ENCODE measurements at places on chromosomes 11 and 22.

GRCh38 chr22:19111140-19111539, 11.1 kb downstream of the DGCR2 start:
- no peak for DNase-seq

DNA sequence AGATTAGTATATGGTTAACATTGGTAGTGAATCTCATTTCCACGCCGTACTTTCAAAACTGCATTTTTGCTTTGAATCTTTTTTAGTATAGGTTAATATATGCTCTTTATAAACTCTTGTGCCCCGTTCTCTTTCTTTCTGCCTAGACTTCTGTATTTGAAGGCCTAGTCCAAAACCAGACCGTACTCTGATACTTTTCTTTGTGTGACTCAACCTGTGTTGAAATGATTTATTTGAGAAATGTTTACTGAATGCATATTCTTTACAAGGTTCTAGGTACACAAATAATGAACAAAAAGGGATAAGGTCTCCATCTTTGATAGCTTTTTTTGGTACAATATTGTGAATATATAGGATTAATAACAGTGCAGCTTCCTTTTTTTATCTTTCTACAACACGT, 68.3 kb downstream of the HIPK3 start:
- DNase-seq = no peak

DNA sequence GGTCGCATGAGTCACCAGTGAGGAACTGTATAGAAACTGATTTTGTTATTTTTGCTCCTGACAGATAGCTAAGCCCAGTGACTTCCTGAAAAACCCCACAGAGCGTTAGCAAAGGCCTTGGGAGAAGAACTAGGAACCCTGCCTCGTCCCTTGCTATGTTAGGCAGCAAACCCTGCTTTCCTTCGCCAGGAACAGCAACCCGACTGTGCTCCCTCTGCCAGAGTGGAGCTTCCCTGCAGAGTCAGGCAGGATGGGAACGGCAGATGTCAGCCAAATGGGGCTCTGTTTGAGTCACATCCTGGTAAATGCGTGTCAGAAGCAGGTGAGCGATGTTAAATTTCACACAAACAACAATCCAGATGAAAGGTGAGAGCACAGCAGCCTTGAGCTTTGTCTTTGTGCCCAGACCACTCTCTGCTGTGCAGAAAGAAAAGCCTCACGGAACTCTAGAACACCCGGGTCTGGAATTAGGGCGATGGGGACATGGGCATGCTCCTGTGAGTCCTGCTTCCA, 186.6 kb downstream of the ADAMTS15 start:
- peak; percentile 16 for DNase-seq

- DNase-seq = no peak
These were observed 268.9 kb downstream of the KIRREL3 start for GRCh38 chr11:126731576-126732142.

GRCh38 chr22:24325105-24325757, 54.6 kb downstream of the SPECC1L start:
- DNase-seq = no peak

DNA sequence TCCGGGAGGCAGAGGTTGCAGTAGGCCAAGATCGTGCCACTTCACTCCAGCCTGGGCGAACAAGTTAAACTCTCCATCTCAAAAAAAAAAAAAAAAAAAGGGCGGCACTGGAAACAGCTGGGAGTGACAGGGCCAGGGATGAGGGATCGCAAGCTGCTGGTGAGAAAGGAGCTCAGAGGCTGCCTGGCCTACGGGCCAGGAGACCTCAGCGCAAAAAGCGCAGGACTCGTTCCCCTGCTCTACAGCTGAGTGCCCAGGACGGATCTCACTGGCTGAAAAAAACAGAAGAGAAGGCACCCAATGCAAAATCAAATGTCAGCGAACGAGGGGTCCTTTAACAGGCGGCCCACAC, 650 bp upstream of the NUP50 start:
- peak; percentile 31 for DNase-seq

DNA sequence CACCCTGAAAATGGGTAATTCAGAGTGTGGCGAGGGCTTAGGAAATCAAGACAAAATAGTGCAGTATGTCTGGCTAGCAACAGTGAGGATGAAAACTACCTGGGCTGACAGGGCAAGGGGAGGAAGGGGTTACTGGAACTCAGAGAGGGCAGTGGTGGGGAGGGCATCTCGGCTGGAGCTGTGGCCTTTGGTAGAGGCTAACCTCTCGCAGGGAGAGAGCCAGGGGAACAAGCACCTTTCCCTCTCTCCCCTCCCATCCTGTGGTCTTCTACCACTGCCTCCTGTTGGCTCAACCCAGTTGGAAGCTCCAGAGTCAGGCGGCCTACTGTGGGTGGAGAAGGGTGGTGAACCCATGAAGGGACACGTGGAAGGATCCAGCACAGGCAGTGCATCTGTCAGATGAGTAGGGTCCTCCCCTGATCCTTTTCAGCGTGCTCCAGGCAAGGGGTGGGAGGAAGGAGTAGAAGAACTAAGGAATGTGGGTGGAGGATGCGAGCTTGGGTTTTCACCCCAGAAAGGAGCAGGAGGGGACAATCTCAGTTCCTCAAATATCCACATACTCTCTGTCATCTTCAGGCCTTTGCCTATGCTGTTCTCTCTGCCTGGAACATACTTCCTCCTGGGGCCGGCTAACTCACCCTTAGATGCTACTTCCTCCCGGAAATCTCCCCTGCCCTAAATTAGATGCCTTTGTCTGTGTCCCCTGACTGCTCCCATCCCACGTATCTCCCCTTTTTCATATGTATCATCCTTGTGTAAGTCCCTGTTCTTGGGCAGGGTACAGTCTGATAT, 6.2 kb upstream of the KCNE3 start:
- no peak for DNase-seq

DNA sequence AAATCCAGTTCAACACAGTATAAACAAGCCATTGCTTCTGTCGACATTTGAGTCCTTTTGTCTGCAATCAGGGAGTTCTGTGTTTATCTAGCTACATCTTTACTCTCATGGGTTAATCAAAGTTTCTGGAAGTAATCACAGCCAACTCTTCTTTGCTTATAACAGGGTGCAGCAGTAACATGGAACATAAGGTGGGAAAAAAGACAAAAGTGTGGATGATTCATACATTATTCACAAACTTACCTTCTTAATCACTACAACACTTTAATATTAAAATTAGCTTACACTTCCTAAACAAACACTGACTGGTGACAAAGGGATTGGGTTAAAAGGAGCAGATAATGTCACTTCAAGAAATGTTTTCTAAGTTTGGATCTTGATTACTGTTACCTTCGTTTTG, 44.7 kb downstream of the SNX19 start:
- no peak for DNase-seq

- DNase-seq = no peak
These were observed 14.8 kb downstream of the MOB2 start for GRCh38 chr11:1471736-1472135.

DNA sequence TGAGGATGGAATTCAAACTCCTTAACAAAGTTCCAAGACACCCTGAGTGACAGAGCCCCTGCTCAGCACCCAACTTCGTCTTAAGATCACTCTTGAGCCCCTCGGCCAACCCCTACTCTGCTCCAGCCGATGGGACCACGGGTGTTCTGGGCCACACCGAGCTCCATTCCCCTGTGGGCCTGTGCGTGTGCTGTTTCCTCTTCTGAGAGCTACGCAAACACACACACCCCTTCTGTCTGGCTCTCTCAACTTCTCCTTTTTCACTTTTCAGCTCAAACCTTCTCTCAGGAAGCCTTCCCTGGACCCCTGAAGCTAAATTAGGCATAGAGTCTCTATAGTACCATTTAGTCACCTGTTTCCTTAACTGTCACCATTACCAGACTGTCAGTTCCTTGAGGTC, 37.5 kb upstream of the NNMT start:
- DNase-seq = no peak

DNA sequence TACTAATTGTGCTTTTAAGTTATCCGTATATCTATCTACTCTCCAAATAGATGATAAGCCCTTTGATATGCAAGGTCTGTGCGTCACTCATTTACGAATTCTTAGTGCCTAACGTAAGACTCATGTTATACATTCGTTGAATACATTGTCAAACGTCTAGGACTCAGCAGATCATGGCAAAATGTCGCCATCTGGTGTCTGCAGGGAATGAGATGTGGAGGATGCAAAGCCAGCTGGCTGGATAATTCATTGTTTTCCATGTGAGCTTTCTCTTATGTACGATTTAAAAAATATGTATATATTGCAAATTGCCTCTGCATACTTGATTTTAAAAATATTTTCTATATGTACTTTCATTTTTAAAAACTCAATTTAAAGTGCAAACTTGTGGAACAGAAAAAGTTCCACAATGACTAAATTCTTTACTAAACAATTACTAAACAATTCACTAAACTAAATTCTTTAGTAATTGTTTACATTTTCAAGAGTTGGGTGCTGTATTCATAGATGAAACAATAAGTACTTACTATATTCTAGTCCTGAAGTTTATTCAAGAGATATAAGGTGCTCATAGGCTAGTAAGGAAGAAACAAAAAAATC, 33.8 kb downstream of the ZNF202 start:
- peak; percentile 69 for DNase-seq

DNA sequence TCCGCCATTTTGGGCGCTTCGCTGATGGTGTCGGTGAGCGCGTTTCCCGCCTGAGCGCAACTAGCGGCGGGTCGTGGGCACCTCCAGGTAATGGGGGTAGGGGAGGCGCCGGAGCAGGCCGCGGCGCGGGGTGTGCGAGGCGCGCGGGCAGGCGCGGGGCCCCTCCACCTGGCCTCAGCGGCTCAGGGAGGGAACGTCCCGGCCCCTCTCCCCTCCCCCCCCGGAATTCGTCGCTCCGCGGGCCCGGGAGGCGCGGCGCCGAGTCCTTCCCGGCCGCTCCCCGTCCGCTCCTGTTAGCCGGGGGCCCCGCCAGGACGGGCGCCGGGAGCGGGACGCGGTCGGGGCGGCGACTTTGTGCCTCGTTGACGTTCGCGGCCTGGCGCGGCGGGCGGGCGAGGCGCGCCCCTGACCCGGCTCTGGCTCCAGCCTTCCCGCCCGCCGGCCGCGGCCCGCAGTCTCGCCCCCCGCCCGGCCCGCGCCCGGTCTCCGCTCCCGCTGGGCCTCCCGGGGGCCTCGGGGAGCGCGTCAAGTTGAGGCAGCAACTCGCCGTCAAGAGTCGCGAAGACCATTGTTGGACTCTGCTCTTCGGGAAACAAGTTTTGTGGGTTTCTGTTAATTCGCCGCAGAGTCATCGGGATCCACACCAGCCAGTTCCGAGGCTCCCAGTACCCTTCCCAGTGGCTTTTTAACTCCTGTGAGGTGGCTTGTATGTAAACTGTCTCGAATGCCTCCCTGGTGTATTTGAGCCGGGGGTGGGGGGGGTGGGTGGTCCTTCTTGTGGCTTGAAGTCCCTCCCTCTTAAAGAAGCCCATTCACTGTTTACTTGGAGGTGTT, at the start of gene PPP6R3:
TSS of gene PPP6R3 (plus strand) at position 12 of the 834 bp plus-strand sequence. CDS start 76,913 bp downstream, outside the sequence.
- no peak for DNase-seq

DNA sequence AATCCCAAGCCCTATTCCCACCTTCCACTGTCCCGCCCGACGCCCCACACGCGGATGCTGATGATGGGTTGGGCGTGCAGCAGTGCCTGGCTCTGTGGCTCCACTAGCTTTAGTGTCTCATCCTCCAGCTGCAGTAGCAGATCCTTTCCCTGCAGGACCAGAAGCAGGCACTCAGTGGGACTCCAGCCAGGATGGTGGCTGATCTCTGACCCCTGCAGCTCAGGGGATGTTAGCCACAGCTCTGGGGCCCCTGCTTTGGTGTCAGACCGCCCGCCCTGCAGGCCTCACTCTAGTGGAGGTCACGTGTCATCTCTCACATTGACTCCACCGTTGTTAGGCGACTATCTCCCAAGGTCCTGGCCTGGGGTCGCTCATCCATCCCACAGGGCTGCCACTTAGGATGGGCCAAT, 11.8 kb downstream of the SMPD1 start:
- DNase-seq = peak; percentile 38

- no peak for DNase-seq
These were observed 63.4 kb downstream of the GRAMD1B start for GRCh38 chr11:123493349-123494063.

DNA sequence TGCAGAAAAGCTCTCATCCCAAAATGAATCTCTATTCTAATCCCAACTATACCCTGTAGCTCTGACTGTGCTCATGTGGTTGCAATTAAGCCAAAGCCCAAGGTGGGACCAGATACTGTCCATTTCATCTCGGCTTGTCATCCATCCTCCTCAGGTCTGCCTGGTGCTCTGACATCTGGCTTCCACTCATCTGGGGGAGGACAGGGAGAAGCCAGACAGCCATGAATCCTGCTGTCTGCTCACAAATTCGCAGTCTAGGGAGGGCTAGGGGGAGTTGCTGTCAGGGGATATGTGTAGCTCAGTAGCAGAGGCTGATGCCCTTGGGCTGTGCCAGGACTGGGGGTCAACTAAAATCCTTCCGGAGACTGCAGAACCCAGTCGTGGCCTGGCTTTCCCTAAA, 167.1 kb downstream of the ETS1 start:
- no peak for DNase-seq

DNA sequence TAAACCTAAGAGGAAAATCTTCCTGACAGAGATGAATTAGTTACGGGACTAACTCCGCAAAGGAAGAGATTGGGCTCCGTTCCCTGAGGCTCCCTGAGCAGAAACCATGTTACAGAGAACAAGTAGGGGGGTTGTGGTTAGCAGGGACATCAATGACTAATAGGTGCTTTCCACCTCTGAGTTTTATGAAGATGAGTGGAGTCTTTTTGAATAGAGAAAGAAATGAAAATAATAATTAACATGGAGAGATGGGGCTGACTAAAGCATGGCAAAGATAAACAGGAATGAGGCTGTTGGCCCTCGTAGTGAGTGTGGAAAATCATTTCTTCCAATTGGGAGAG, 47.5 kb upstream of the PICALM start:
- peak; percentile 41 for DNase-seq

DNA sequence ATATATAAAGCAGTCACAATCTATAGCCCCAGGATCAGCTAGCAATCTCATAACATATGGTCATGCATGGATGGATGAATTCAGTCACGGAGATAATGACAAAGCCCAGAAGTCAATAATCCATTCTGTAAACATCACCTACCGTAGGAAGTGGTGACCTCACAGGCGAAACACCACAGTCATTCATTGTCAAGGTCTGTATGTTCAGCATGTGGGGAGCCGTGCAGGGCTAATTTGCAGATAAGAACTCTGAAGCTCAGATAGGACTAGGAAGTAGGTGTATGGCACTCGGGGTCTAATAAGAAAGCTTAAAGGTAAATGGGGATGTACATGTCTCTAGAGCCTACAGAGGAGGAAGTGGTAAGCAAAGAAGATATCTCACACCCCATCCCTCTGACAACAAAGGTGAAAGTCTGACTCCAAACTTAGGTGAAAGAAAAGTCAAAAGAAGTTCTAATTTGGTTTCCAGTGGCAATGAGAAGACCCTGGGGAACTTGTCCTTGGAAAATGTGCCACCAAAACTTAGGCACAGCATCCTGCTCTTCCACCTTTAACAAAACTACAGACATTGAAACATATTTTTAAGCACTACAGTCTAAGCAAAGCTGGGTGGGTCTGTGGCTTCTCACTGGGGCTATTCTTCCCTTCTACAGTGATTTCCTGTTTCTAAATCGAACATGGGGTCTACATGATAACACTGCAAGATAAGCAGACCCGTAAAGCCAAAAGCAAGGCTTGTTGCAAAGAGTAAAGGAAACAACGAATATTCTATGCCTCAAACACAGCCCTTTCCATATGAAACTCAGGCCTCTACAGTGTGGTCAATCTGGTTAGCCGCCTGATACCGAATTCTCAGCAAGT, 5.2 kb downstream of the CRTAM start:
- peak; percentile 48 for DNase-seq

All from activated CD4-positive, alpha-beta T cell treated with anti-CD3 and anti-CD28 coated beads for 48 hours (primary cell).